Activated CD8-positive, alpha-beta T cell treated with anti-CD3 and anti-CD28 coated beads, Interleukin-2, amount 10 ng/mL, durations not matched to agents 7 days and 5 days (primary cell): ENCODE measurements at places on chromosomes 2 and 18. TPM values are rescaled to one million over a fixed set of nuclear protein-coding genes. Genes with fewer than 3 reads are reported as not detected.
A peak's percentile ranks its signal among the peaks of the same experiment; 100 is the strongest.

UGT1A7 gene
- total RNA-seq = not detected

GRCh38 chr2:43569921-43570320 lies 25.9 kb downstream of the THADA start:
- H3K4me1 ChIP-seq = peaks cover 44% of the 10 kb centered on the region
- H3K4me3 ChIP-seq = no peak overlapping the region
- peaks cover 57% of the 10 kb centered on the region for H3K36me3 ChIP-seq
- H3K27me3 ChIP-seq = no peaks in the 10 kb centered on the region
- DNase-seq = peak; percentile 34

- H3K27me3 ChIP-seq = no peaks in the 10 kb centered on the region
- peaks cover 3% of the 10 kb centered on the region for H3K4me1 ChIP-seq
- H3K36me3 ChIP-seq = no peaks in the 10 kb centered on the region
- no peak for DNase-seq
- H3K4me3 ChIP-seq = no peak overlapping the region
These were observed 955.2 kb upstream of the CELF4 start for GRCh38 chr18:38520786-38521185.

ECEL1 gene
- total RNA-seq = not detected

- peaks cover 13% of the 10 kb centered on the region for H3K36me3 ChIP-seq
- no peaks in the 10 kb centered on the region for H3K4me1 ChIP-seq
- H3K27ac ChIP-seq = no peak overlapping the region
- DNase-seq = no peak
- no peaks in the 10 kb centered on the region for H3K27me3 ChIP-seq
- H3K4me3 ChIP-seq = no peak overlapping the region
These were observed 112.5 kb upstream of the NFATC1 start for GRCh38 chr18:79283131-79283810.

DNA sequence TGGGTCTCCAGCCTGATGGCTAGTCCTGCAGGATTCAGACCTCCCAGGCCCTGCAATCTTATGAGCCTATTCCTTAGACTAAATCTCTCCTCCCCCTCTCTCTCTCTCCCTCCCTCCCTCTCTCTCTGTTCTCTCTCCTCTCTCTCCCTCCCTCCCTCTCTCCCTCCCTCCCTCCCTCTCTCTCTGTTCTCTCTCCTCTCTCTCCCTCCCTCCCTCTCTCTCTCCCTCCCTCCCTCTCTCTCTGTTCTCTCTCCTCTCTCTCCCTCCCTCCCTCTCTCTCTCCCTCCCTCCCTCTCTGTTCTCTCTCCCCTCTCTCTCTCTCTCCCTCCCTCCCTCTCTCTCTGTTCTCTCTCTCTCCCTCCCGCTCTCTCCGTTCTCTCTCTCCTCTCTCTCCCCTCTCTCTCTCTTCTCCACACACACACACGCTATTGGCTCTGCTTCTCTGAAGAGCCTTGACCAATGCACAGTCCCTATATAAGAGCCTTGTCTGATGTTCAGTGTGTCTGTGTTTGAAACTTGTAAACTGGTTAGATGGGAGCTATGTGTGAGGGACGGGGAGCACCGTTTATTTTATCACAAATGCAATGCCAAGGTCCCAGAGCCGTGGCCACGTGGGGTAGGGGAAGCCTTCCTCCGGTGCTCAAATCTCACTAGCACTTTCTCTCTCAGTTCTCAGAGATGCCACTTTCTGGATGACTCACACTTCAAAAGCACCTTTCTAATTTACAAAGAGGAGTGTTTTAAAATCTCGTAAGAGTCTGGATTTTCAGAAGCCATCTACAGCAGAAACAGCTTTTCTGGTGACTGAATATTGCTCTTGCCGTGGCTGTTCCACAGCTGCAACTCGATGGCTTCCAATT lies 9.4 kb upstream of the PRLH start:
- DNase-seq = no peak
- peaks cover 4% of the 10 kb centered on the region for H3K27me3 ChIP-seq
- H3K36me3 ChIP-seq = no peaks in the 10 kb centered on the region
- no peak overlapping the region for H3K27ac ChIP-seq

SLC23A3 gene
- total RNA-seq = 2.2 TPM

DNA sequence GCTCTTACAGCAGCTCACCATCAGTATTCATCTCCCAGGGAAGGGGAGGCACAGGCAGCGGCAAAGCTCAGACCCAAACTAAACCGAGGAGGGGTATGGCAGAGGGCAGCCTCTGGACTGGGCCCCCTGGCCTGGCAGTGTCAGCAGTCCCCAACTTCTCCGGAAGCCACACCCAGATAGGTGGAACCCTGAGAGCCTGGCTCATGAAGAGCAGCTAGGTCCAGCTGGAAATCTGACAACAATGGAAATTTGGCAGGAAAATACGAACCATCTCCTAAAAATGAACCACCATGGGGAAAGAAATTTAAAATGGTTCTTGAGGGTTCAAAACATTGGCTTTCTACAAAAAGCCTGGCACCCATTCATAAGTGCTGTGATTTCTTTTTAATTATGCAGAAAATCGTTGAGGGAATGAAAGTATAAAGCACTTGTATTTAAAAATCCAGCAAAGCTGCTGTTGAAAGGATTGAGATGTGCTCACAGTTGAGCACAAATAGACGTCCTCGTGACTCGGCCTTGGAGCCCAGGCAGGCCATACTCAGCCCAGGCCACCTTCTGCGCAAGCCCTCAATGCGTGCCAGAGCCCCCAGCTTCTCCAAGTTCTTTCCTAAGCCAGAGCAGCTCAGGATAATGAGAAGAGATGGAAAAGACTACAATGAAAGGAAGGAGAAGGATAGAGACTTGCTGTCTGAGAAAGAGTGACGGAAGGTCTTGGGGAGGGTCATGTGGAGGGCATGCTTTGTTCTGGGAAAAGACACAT lies 93.0 kb downstream of the COL6A3 start:
- no peak overlapping the region for H3K27ac ChIP-seq
- H3K4me1 ChIP-seq = no peaks in the 10 kb centered on the region
- H3K27me3 ChIP-seq = peaks cover 4% of the 10 kb centered on the region
- no peak overlapping the region for H3K4me3 ChIP-seq
- DNase-seq = no peak
- no peaks in the 10 kb centered on the region for H3K36me3 ChIP-seq

- no peak overlapping the region for H3K27ac ChIP-seq
- no peaks in the 10 kb centered on the region for H3K27me3 ChIP-seq
- DNase-seq = no peak
- no peak overlapping the region for H3K4me3 ChIP-seq
- H3K4me1 ChIP-seq = no peaks in the 10 kb centered on the region
These were observed 136.9 kb downstream of the NRXN1 start for GRCh38 chr2:50895041-50895440.

- no peaks in the 10 kb centered on the region for H3K4me1 ChIP-seq
- no peak overlapping the region for H3K27ac ChIP-seq
- no peaks in the 10 kb centered on the region for H3K36me3 ChIP-seq
- H3K27me3 ChIP-seq = peaks cover 1% of the 10 kb centered on the region
- DNase-seq = no peak
- H3K4me3 ChIP-seq = no peak overlapping the region
These were observed 401.0 kb downstream of the SETBP1 start for GRCh38 chr18:45081566-45082181.

SCN2A gene
- 0.13 TPM for total RNA-seq

SATB2 gene
- total RNA-seq = not detected

SULT6B1 gene
- total RNA-seq = not detected

DNA sequence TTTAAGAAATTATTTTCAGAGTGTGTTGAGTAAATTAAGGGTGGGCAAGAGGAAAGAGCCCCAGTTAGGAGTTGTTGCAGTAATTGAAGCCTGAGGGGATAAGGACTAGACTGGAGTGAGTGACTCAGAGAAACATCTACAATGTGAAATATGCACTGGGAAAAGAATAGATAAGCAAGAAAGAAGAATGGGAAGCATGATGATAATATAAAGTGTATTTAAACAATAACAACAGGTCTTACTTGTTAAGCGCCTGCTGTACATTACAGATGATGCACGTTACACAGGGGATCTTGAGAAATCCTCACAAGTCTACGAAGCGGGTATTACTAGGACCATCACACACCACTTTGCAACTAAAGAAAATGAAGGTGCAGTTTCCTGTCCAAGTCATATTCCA lies 73.6 kb upstream of the STK17B start:
- no peaks in the 10 kb centered on the region for H3K27me3 ChIP-seq
- H3K27ac ChIP-seq = no peak overlapping the region
- H3K4me1 ChIP-seq = peaks cover 73% of the 10 kb centered on the region
- H3K4me3 ChIP-seq = no peak overlapping the region
- H3K36me3 ChIP-seq = peaks cover 5% of the 10 kb centered on the region

DNA sequence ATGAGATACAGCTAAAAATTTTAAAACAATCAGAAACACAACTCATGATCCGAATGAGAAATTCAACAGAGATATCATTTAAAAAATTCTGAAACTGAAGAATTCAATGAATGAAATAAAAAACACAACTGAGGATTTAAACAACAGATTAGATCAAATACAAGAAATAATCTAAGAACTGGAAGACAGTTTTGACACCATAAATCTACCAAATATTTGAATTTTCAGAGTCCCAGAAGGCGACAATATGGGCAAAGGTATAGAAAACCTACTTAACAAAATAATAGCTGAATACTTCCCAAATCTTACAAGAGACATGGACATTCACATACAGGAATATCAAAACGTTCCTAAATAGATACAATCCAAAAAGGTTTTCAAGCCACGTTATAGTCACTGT lies 221.9 kb downstream of the OTX1 start:
- no peak overlapping the region for H3K4me3 ChIP-seq
- DNase-seq = no peak
- no peaks in the 10 kb centered on the region for H3K4me1 ChIP-seq
- no peaks in the 10 kb centered on the region for H3K36me3 ChIP-seq
- H3K27me3 ChIP-seq = no peaks in the 10 kb centered on the region

DNA sequence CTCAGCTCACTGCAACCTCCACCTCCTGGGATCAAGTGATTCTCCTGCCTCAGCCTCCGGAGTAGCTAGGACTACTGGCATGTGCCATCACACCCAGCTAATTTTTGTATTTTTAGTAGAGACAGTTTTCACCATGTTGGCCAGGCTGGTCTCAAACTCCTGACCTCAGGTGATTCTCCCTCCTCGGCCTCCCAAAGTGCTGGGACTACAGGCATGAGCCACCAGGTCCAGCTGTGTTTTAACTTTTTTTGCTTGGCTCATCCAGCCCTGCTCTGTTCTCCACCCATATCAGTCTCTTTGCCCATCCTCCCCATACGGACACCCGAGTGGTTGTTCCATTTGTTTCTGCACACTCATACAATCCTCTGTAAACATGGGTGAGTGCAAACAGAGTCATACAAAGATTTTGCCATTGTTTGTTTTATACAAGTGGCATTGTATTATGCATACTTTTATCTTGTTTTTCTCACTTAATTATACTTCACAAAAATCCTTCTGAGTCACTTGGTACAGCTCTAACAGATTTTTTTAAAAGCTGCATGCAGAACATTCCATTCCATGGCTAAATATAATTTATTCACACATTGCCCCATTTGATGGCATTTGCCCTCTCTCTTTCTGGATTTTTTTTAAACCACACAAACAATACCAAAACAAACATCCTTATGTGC lies 5.3 kb downstream of the APOB start:
- peaks cover 5% of the 10 kb centered on the region for H3K27me3 ChIP-seq
- H3K36me3 ChIP-seq = no peaks in the 10 kb centered on the region
- H3K27ac ChIP-seq = no peak overlapping the region

DNA sequence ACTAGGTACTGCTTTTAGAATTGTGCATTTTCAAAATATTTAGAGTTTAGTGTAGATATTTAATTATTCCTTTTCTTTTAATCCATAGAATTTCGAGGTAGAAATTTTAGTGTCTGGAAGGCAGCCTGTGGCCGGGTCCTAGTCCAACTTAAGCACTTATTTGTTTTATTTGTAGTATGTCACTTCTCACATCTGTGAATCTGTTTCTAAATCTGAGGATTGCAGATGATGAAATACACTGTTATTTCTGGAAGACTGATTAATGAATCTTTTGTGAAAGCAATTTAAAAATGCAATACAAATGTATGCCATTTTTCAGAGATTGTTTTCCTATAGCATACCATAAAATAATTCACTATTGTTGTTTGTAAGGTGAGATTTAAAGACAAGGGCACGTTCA lies 483.9 kb upstream of the TRIB2 start:
- H3K4me3 ChIP-seq = no peak overlapping the region
- no peak for DNase-seq
- H3K27me3 ChIP-seq = no peaks in the 10 kb centered on the region
- no peaks in the 10 kb centered on the region for H3K4me1 ChIP-seq
- H3K27ac ChIP-seq = no peak overlapping the region

RFX8 gene
- 2.8 TPM for total RNA-seq

NEURL3 gene
- not detected for total RNA-seq

DNA sequence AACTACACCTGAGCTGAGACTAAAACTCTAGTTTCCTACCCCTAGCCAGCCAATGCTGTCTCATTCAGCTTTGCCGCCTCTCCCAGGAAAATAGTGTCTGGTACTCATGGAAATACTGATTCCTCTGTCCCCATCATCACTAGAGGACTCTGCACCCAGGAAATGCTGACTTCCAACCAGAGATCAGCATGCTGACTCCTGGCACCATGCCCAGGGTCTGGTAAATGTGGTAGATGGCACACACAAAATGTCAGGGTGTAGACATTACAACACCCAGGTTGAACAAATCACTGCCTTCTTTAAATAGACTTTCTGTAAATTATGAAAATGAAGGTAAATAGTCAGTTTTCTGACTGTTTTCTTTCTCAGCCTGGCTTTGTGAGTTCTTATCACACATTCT lies 307.3 kb upstream of the CHAC2 start:
- H3K27me3 ChIP-seq = no peaks in the 10 kb centered on the region
- no peaks in the 10 kb centered on the region for H3K4me1 ChIP-seq
- no peaks in the 10 kb centered on the region for H3K36me3 ChIP-seq
- H3K4me3 ChIP-seq = no peak overlapping the region
- DNase-seq = no peak

GRCh38 chr2:220915092-220915623 lies 656.9 kb downstream of the EPHA4 start:
- H3K4me1 ChIP-seq = no peaks in the 10 kb centered on the region
- no peaks in the 10 kb centered on the region for H3K27me3 ChIP-seq
- DNase-seq = no peak
- H3K27ac ChIP-seq = no peak overlapping the region
- no peak overlapping the region for H3K4me3 ChIP-seq

CACNB4 gene
- 0.29 TPM for total RNA-seq

ADD2 gene
- 14.2 TPM for total RNA-seq

TNS1 gene
- total RNA-seq = 28.9 TPM
